ENCODE measurements at places on chromosomes 13 and 19.
A peak's percentile ranks its signal among the peaks of the same experiment; 100 is the strongest.

DNA sequence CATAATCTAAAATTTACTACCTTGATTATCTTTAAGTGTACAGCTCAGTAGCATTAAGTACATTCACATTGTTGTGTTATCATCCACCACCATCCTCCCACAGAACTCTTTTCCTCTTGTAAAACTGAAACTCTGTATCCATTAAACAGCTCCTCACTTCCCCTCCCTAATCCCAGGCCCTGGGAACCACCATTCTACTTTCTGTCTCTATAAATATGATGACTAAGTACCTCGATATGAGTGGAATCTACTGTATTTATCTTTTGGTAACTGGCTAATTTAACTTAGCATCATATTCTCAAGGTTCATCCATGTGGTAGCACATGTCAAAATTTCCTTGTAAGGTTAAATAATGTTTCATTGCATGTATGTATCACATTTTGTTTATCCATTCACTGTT, 49.0 kb upstream of the POMP start:
- peak; percentile 89 for DNase-seq

- no peak for DNase-seq
Measured at GRCh38 chr13:100230769-100231149, 141.9 kb downstream of the PCCA start.

- no peak for DNase-seq
Measured at GRCh38 chr13:113601166-113602070, 16.9 kb downstream of the TFDP1 start.

DNA sequence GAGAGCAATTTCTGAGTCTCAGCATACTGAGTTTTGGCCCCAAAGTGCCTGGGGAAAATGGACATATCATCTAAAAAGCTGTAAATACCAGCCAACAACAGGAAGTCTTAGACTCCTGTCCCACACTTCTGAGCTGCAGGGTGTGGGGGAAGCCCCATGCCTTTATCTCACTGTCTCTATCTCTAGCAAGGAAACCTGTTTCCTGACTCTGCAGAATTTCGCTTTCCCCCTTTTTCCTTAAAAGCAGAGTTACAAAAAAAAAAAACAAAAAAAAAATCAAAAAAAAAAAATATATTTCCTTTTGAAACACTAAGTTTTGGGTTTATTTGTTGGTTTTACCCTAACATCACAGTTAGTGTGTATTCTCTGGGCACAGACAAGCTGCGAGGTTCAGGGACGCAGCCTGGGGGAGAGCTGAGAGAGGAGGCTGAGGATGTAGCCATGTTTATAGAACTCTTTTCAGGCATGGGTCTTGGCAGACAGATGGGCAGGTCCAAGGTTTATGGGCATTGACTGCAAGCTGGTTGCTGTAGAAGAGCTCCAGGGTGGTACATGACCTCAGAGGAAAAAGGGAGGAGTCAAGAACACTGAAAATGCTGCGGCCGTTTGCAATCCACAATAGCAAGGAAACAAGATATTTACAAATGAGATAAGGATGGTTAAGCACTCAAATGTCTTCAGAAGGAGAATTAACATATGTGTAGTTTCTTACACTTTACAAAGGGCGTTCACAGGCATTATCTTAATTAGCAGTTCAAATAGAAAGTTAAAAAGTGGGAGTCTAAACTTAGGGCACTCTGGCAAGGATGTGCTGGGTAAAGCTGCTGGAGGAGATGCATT, 4.9 kb downstream of the MBNL2 start:
- DNase-seq: no peak

GRCh38 chr13:48858122-48858902, 117.4 kb upstream of the FNDC3A start:
- no peak for DNase-seq

DNA sequence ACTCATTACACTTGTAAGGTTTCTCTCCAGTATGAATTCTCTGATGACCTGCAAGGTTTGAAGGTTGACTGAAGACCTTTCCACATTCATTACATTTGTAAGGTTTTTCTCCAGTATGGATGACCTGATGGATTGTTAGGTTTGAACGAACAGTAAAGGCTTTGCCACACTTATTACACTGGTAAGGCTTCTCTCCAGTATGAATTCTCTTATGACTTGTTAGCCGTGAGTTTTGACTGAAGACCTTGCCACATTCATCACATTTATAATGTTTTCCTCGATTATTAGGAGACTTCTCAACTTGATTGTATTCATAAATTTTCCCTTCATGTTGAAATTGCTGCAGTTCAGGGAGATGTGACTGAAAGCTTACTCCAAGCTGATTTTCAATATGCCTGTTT, 6.8 kb upstream of the ZNF347 start:
- no peak for DNase-seq

DNA sequence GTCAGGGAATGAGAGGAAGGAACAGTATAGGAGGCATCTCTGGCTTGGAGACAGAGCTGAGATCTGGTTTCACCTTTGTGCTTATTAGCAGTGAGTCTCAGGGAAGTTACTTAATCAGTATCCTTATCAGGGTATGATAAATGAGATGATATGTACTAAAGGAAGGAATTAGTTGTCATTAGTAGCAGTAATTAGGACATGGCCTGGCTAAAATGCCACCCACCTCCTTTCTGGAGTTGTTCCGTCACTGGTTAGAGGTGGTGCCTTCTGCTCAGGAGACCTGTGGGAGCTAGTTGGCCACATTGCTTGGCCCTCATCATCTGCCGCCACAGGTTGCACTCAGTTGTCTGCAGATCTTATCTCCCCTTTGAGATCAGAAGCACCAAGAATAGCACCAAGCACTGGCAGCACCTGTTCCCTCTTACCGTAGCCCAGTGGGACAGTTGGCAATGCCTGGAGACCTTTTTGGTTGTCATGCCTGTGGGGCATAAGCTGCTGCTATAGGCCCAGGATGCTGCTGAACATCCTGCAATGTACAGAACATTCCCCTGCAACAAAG, 4.7 kb downstream of the GPATCH1 start:
- no peak for DNase-seq

DNA sequence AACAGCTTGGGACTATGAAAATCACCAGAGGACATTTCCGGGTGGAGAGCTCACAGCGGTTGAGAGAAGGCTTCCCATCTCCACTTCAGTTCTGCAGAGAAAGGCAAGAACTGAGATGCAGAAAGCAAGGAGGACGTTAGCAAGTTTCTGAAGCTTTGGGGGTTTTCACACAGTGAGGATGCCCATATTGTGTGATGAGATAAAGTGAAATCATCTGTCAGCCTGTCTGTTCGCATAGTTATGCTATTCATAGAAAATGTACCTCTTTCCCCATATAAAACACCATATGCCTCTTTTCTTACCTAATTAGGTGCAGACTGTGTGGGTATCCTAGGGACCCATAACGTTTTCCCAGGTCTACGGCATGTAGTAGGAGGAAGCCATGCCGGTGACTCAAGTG, 27.5 kb downstream of the ZIC5 start:
- no peak for DNase-seq

- no peak for DNase-seq
Measured at GRCh38 chr13:41706152-41706551, 248.8 kb downstream of the RGCC start.

DNA sequence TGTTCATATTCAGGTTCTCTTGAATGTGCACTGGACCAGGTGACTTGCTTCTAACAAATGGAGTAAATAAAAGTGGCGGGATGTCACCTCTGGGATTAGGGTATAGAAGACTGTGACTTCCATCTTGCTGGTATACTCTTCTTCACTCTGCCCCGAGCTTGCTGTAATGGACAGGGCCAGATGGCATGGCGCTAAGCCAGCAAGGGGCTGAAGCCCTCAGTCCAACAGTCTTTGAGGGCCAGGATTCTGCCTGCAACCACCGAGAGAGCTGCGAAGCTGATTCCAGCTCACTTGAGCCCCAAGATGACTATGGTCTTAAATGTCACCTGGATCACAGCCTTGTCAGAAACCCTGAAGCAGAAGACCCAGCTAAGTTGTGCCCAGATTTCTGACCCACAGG, 600.0 kb downstream of the FGF9 start:
- DNase-seq: no peak

GRCh38 chr13:31409678-31410356, 210.0 kb downstream of the B3GLCT start:
- DNase-seq: no peak

GRCh38 chr19:52695996-52696395, 38.8 kb downstream of the ZNF611 start:
- DNase-seq: no peak

DNA sequence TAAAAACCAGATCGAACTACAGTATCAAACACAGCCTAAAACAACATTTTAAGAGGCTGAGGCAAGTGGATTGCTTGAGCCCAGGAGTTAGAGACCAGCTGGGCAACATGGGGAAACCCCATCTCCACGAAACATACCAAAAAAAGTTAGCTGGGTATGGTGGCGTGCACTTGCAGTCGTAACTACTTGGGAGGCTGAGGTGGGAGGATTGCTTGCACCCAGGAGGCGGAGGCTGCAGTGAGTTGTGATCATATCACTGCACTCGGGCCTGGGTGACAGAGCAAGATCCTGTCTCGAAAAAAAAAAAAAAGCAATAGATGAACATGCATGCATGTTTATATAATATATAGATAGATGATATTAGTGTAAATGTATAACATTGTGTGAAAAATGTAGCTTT, 5.2 kb upstream of the MRPS31 start:
- no peak for DNase-seq

GRCh38 chr19:17775245-17775927, 19.6 kb upstream of the B3GNT3 start:
- no peak for DNase-seq

DNA sequence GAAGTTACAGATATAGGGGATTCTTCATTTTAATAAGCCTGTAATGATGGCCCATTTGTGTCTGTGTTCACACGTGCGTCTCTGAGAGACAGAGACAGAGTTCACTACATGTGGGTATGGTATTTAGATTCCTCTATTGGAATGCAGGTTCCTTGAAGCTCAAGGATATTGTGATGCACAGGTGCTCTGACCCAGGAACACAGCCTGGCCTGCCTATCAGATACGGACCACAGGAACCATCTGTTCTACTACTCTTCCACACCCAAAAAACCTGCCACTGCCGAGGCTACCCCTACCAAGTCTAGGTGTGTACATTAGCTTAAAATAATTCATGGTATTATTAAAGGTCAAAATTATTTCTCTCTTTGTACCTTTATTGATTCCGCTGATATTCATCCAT, 289.2 kb downstream of the ATP8A2 start:
- DNase-seq: no peak

DNA sequence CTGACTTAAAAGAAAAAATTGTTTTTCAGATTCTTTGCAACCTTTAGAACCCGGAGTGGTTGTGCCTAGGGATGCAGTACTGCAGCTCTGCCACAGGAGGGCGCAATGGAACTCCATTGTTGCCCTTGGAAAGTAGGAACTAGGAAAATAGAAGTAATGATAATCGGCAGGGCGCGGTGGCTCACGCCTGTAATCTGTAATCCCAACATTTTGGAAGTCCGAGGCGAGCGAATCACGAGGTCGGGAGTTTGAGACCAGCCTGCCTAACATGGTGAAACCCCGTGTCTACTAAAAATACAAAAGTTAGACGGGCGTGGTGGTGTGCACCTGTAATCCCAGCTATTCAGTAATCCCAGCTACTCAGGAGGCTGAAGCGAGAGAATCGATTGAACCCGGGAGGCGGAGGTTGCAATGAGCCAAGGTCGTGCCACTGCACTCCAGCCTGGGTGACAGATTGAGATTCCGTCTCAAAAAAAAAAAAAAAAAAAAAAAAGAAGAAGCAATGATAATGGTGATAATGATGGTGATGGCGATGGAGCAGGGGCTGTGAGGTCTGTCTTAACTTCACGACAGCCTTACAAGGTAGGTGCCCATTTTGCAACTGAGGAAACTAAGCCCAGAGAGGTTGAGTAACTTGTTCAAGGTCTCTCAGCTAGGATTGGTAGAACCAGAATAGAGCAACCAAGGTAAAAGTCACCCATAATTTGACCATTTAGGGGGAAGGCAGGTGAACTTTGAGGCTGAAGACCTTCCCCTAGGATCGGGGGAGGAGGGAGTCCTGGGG, 5.5 kb upstream of the ADAMTS10 start:
- DNase-seq: peak; percentile 70

GRCh38 chr13:98447881-98448641, 128.8 kb downstream of the STK24 start:
- peak; percentile 49 for DNase-seq

DNA sequence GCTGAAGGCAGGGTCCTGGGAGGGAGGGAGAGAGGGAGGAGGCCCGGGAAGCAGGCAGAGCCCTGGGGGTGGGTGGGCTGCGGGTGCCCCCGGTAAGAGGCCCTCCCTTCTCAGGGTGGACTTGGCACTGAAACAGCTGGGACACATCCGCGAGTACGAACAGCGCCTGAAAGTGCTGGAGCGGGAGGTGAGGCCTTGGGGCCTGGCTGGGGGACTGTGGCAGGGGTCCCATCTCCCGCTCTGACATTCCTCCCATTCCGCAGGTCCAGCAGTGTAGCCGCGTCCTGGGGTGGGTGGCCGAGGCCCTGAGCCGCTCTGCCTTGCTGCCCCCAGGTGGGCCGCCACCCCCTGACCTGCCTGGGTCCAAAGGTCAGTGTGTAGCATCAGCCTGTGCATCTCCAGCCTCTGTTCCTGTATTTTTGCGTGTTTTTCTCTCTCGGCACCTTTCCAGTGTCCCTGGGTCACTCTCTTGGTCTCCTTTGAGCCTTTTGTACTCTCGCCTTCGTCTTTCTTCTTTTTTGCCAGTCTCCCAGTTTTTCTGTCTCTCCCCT, 53.4 kb downstream of the TRPM4 start:
- DNase-seq: no peak

DNA sequence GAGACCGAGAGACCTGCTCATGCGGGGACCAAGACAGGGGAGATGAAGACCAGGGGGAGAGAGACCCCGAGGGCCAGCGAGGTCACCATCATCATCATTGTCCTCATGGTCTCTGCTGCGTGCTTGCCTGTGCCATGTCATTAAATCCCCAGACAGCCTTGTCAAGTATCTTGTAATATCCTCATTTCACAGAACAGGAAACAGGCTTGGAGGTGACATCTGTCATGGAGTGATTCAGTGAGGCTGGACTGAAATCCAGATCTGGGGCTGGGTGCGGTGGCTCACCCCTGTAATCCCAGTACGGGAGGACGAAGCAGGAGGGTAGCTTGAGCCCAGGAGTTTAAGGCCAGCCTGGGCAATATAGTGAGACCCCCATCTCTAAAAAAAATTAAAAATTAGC, 5.9 kb upstream of the NANOS2 start:
- DNase-seq: no peak

GRCh38 chr19:42422092-42422900, 4.9 kb downstream of the LIPE start:
- DNase-seq: no peak

- DNase-seq: no peak
Measured at GRCh38 chr19:48760504-48761205, 5.3 kb downstream of the FGF21 start.

- DNase-seq: no peak
Measured at GRCh38 chr19:29683009-29683408, 17.7 kb downstream of the PLEKHF1 start.

- DNase-seq: no peak
Measured at GRCh38 chr19:30448386-30449077, 76.3 kb downstream of the ZNF536 start.
